Mammary epithelial cell (primary cell): ENCODE measurements at places on chromosomes 16 and 17.

DNA sequence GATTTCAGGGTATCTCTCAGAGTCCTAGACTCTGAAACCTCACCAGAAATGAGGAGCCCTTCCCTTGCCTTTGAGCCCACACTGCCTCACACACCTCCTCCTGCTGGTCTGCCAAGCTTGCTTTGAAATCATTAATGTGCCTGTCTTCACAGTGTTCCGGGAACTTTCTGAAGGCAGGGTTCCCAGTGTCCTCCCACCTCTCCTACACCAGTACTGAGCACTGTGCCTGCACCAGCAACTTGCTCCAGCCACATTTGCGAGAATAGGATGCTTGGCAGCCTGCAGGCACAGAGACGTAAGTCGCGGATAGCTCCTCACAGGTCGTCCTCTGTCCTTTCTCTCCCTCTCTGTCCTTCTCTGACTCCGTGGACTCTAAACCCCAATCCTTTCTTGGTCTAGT lies 408.4 kb upstream of the EEF2KMT start:
- DNase-seq: no peak

DNA sequence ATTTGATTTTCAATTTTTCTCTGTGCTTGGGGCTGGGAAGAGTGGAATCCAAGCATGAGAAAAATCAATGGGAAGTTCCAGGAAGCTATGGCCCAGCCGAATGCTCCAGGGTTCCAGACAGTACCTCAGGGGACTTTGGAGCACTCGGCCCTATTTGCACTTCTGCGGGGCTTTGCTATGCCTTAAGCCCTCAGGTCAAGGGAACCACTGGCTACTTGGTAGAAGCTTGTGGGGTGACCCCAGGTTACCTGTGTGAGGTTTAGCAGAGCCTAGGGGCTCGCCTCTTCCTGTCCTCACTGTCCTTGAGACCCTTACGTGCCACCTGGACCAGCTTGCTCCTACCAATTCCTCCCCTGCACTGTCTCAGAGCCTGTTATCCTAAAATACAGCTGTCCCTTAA lies 121.3 kb downstream of the MGAT5B start:
- DNase-seq: no peak

DNA sequence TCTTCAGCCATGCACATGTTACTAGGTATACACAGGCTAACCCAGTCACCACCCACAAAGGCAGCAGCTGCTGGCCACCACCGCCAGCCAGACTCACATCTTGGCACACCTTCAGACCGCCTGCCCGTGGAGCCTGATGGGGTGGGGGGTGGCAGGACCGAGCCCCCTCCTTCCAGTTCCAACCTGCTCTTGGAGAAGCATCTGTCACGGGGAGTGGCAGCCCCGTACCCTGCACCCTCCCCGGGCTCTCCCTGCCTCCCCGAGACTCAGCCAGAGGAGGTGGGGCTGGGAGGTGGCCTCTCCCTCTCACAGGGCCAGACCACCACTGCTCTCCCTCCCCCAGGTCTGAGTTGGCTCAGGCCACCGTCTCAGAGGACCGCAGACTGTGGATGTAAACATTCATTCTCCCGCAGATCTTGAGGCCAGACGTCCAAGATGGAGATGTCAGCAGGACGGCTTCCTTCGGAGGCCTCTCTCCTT lies 11.3 kb upstream of the RBFOX3 start:
- no peak for DNase-seq

DNA sequence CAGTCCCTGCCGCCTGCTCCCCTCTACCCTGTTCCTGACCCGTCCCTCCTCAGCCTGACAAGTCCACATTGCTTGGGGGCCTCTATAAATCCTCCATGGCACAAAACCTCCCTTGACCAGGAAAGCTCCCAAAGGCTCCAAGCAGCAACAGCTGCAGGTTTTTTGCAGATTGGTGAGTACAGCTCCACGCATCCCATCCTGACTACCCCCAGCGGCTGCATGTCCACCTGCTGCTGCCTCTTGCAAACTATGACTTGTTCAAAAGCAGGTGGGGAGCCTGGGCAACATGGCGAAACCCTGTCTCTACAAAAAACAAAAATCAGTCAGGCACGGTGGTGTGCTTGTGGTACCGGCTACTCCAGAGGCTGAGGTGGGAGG lies 122.8 kb downstream of the ANKRD11 start:
- DNase-seq: no peak

- no peak for DNase-seq
These were observed 475.6 kb downstream of the CDH13 start for GRCh38 chr16:83102336-83102735.

DNA sequence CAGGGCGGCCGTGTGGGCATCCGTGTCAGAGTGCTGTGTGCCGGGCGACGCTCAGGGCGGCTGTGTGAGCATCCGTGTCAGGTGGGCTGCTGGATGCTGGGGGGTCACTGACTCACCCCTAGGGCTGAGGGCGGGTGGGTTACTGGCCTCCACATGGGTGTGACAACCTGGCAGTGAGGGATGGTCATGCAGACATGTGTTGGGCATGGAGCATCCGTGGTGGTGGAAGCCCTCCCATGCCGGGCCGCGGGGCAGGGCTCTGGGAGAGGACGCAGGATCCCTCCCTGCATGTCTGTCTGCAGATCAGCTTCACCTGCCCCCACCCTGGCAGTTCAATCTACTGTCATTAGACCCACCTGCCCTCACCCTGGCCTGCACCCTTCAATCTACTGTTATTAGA lies 56.3 kb downstream of the METRNL start:
- DNase-seq: no peak

DNA sequence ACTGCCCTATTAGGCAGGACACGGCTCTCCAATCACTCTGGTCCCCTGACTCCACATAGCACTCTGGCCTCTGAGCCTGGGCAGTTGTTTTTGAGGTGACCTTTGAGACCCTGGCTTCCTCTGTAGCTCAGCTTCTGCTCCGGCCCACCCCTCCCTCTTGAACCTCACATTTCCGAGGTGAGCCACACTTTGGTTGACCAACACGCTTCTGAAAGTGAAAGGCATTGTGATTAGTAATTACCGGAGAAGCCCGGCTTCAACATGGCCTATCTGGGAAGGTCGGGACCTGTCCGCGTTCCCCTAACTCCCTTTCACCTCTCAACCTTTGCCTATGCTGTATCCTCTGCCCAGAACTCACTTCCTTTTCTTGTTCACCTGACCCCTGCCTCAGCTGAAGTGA lies 10.3 kb upstream of the ITGAX start:
- DNase-seq: no peak

GRCh38 chr16:53950677-53951076 lies 246.7 kb downstream of the FTO start:
- no peak for DNase-seq

DNA sequence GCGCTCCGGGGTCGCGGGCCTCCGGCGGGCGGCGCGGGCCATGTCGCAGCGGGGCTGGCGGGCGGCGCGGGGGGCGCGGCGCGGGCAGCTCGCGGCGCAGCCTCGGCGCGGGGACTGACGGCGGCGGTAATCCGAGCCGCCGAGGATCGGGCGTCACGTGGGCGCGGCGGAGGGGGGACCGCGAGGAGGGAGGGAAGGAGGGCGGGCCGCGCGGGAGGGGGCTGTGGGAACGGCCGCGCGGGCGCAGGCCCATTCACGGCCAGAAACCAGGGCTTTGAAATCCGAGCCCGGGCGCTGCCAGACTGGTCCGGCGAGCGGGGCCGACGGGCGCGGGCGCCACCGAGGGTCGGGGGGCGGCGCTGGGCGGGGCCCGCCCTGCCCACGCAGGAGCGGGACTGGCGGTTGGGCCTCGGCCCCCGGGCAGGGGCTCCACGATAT lies at the start of gene MTSS2:
TSS of gene MTSS2 (minus strand) at position 116 of the 438 bp plus-strand sequence. CDS start 262 bp downstream, outside the sequence.
- peak; percentile 59 for DNase-seq
